ENCODE measurements at places on chromosomes 11 and 22. TPM values are rescaled to one million over a fixed set of nuclear protein-coding genes. Genes with fewer than 3 reads are reported as not detected.
A peak's percentile ranks its signal among the peaks of the same experiment; 100 is the strongest.

C11orf16 gene
- not detected for total RNA-seq

DNA sequence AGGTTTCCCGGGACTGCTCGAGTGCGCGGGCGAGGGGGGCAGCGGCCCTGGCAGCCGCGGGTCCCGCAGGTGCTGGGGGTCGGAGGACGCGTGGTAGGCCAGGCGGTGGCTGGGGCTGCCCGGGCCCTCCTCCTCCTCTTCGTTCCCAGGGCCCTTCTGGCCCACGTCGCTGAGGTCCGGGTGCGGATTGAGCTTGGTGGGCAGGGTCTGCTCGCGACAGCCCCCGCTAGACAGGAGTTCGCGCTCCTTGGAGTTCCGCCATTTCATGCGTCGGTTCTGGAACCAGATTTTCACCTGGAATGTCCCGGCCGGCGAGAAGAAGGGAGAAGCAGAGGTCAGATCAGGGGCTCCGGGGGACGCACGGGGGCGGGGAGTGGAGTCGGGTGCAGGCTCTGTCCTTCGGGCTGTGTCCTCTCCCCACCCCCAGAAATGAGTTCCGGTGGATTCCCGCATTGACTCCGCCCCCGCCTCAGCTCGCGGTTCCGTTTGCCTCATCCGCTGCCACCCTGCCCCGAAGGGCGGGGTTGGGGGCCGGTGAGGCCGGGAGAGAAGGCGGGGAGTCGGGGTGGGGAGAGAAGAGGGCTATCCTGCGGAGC lies 3.9 kb downstream of the DBX1 start:
- DNase-seq = no peak

GRCh38 chr11:17238377-17238776 lies 30.6 kb upstream of the PIK3C2A start:
- DNase-seq = no peak

TRIM29 gene
- total RNA-seq = 1,454 TPM

- no peak for DNase-seq
Measured at GRCh38 chr11:46456269-46457001, 64.9 kb upstream of the CHRM4 start.

CCDC188 gene
- not detected for total RNA-seq

GRCh38 chr22:39311592-39312400 lies 7.6 kb downstream of the RPL3 start:
- DNase-seq = no peak

BCO2 gene
- total RNA-seq = 2.5 TPM

MS4A6A gene
- total RNA-seq = 10.4 TPM

DNA sequence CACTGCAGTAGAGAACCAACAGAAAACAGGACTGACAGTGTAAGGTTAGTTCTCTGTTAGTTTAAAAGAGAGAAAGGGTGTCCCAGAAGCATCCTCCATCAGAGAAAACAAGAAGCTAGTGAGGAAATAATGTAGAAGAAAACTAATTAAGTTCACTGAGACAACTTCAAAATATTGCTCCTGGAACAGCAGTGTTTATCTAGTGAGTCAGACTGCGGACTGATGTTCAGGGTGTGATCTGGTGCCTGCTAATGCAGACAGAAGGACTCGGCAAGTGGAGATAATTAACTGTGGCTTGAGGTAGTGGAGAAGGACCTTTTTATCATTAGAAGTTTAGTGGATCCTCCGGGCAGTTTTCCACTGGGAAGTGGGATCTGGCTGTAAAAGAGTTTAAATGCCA lies 55.4 kb downstream of the CDON start:
- no peak for DNase-seq

GRCh38 chr11:106128740-106129139 lies 51.3 kb downstream of the AASDHPPT start:
- DNase-seq = no peak

DNA sequence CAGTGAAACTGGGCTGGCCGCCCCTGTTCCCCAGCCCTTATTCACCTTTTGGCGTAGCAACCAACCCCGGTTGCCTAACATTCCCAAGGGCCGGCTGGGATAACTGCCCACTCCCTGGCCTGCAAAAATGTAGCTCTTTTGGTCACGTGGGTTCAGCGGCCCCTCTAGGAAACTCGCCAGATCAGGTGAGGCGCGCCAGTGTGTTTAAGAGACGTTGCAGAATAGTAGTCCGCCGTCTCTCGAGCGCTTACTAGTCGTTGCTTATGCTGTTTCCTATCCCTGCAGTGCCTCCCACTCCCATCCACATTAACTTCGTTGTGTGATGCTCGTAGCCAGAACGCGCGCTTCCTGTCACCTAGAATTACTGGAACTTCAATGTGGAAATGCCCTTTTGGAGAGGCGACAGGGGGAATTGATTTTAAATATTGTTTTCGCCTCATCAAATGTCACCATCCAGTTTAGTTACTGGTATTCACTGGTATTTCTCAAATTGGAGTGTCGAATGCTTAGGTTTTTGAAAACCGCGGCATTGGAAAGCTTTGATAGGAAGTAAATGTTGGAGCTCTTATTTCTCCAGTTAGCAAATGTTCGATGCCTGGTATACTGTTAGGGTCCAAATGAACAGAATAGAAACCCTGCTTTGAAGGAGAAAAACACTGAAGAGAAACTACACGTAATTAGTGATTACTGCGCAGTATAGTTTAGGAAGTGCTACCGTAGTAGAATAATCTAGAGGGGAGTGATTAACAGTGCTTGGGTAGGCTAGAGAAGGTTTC lies 823 bp downstream of the CEP57 start:
- DNase-seq = peak; percentile 85

- DNase-seq = no peak
Measured at GRCh38 chr22:40732999-40733292, 53.7 kb downstream of the MCHR1 start.

DNA sequence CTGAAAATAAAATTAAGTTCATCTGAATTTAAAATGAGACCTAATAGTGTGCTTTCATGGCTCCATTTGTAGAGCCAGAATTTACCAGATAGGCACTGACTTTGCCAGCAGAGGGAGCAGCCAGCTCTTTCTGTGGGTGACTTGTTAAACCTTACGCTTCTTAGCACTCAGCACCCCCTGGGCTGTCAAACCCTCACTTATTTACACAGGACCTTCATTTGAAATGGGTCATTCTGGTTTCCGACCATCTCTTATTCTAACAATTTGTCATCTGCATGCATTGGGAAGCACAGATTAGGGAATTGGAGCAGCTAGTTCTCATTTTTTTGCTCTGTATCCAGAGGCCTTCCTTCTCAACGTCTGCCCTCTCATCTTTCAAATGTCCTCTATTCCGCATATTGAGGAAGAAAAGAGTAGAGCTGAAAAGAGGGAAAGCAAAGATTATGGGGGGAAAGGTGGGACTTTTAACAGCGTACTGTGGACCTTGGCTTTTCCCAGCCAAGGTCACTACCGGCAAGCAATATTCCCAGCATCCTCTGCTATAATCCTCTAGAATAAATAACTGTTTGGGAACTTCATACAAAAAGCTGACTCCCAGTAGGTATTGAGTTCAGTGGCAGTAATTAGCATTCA lies 3.1 kb downstream of the ASRGL1 start:
- DNase-seq = no peak

GRCh38 chr22:39745789-39746188 lies 147.8 kb downstream of the ENTHD1 start:
- DNase-seq = no peak

DNA sequence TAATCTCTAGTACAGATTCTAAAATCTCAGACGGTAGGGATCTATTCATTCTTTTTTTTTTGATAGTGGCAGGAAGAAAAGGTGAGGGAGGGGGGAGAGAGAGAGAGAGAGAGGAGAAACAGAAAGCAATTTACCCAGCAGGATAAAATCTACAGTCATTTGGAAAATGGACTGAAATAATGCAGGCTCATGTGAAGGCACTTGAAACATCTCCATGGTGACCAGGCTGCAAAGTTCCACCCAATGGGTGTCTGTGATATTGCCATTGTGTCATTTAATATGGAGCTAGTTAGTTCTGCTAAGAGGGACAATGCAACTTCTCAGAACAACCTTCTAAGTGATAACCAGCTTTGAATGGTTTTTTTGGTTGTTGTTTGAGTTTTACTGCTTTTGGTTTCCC lies 165.2 kb upstream of the RAG2 start:
- DNase-seq = no peak

DNA sequence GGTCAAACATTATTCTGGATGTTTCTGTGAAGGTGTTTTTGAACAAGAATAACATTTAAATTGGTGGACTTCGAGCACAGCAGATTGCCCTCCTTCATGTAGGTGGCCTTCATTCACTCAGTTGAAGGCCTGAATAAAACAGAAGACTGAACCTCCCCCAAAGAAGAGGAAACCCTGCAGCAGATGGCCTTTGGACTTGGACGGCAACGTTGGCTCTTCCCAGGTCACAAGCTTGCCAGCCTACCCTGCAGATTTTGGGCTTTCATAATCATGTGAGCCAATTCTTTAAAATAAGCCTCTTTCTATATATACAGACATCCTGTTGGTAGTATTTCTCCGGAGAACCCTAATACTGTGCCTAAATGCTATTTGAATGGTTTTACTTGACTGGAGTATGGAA lies 432.2 kb upstream of the NARS2 start:
- DNase-seq = no peak

DNA sequence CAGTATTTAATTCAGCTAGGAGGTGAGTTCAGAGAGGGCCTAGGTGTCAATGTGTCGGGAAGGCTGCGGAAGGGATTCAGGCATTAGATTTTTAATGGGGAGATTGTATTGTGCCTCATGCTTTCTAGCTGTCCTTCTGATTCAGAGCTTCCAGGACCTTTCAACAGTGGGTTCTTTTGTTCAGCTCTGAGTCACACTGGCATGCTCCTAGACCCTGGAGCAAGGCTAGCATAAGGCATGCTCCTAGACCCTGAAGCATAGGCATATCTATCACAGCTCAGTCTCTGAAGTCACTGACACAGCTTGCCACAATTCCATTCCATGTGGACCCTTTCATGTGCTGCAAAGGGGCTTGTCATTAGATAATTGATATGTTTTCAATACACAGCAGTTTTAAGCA lies 396.9 kb downstream of the RAB38 start:
- DNase-seq = no peak

DNA sequence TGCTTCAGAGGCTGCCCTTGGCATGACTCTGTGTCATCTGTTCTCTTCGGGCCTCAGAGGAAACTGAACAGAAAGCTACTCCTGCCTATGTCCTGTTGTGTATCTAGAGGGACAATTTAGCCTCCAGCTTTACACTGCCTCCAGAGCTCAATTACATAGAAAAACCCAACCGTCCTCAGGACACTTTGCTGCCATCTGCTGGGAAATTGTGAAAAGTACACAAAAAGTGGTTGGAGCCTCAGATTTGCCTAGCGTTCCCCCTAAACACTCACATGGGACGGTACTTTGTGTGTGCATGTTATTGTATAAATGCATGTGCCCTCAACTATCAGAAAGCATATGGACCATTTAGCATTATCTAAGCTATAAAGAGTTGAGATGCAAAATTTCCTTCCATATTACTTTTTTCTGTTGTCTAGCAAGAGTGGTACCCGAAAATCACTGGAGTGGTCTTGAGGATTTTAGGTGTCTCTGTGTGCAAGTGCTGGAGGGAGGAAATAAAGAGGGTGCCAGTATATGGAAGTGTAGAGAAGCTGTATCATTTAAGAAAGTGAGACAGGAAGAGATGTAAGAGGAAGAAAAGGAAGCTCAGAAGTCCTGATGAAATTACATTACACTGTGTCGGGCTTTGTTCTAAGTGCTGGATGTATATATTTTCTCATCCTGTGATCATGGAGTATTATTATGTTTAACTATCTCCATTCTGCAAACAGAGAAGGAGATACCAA lies 8.7 kb upstream of the MS4A4E start:
- no peak for DNase-seq

GRCh38 chr22:41383085-41383484 lies 1.3 kb downstream of the TEF start:
- no peak for DNase-seq

GRCh38 chr11:128493570-128493965 lies 93.8 kb downstream of the ETS1 start:
- no peak for DNase-seq

DNA sequence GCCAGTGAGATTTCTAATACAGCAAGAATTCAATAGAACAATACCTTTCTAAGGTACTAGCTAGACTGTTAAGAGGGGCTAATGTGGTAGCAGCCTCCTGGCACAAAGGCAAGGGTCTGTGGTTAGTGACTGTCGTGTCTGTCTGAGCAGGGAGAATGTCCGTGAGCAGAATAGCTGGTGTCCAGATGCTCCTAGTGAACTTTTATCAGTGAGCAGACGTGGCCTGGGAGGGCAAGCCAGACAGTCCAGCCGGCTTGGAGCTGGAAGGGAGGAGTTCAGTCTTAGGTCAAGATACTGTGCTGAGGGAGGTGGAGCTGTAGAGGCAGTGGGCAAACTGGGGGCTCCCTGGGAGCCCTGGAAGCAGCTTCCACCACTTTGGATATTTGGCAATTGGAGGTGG lies 138.6 kb downstream of the TEAD1 start:
- DNase-seq = no peak

GRCh38 chr11:84566671-84567070 lies 1060.5 kb downstream of the DLG2 start:
- no peak for DNase-seq

BACE1 gene
- total RNA-seq = 13.8 TPM

GRCh38 chr11:8766988-8767374 lies 84.4 kb downstream of the RPL27A start:
- DNase-seq = no peak

DNA sequence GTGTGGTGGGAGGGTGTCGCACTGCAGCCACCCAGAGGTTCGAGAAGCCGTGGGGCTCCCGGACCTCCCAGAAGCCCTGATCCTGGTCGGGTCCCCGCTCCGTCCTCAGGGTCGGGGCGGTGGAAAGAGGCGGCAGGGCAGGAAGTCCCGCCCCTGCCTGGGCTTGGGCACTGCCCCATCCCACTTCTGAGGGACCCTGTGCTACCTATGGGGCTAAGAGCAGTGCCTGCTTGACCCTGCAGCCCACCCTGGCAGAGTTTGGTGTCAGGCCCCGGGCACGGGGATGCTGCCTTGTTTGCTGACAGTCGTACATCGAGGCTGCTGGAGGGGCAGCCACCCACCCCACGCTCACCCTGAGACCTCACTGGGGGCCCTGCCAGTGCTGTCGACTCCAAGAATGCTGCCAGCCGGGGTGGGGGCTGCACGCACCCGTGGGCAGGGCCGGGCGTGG lies 19.4 kb downstream of the RNH1 start:
- DNase-seq = no peak

DNA sequence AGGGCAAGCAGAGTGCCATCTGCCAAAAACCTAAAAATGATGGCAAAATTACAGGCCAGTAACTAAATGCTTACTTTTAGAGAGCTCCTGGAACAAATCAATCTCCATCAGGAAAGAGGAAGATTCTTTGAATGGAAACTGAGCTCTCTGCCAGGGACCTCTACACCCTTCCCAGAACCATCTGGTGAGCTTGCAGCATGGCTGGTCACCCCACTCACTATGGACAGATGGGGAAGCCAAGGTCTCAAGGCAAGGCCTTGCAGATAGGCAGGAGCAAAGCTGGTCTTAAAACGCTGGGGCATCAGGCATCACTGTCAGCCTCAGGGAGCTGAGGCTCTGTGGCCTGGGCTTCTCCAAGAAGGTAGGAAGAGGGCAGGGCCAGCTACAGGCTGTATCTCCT lies 36.2 kb downstream of the SERGEF start:
- no peak for DNase-seq

All from suprapubic skin (tissue), 4 donors.